ENCODE measurements at places on chromosomes 6 and 20. TPM values are rescaled to one million over a fixed set of nuclear protein-coding genes. Genes with fewer than 3 reads are reported as not detected.

Gene CENPW
- total RNA-seq: 4.5 TPM

DNA sequence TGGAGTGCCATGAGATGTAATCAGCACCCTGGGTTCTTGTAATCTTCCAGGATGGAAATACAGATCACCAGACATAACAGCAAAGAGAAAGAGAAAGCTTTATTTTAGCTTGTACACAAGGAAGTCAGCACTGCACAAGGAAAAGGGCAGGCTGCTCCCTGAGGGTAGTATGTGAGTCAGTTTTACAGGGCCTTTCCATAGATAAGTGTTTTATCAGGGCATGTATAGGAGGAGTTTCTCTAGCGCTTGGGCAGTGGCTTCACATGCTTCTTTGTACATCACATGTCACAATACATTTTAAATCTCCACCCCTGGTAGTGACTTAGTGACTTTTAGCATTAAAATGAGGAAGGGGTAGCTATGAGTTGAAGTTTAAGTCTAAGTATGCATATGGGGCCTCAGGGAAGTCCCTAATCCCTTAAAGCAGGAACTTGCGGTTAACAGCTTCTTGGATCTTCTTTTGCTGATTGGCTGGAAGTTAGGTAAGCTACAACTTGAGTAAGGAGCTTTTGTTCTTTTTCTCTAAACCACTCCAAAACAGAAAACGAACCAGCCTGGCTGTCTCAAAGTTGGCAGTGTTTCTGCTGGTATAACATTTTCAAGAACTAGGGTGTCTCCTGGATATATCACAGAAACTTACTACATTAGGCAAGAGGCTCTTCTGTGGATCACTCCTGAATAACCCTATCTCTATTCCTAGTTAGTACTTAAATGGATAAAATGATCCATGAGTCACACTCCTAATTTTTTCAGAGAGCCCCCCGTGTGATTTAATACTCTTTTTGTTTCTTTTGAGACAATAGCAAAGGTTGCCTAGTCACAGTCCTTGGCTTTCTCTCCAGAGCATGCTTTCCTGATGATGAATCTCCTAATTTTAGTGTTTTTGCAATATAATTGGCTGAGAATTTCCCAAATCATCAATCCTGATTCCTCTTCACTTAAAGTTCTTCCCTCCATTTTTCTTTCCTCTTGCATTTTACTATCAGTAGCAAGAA, 60.2 kb downstream of the MRAP2 start:
- DNase-seq: no peak
- H3K4me3 ChIP-seq: no peak overlapping the region

DNA sequence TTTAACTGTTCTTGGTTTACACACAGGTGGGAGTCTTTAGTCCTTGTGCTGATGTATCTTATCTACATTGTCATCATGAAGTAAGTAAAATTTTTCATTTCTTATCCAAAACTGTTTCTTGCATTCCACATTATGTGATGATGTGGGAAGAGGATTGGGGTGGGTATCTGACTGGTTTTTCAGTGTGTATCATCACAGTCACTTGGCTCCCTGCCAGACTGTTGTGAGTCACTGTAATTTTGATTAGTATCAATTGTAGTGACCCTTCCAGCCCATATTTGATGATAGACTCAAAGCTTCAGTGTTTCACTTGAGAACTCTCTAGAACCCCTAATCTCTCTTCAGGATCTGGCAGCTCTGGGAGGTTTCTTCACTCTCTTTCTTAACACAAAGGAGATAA, 84.5 kb upstream of the RIN2 start:
- no peaks in the 10 kb centered on the region for H3K27me3 ChIP-seq
- no peak for DNase-seq
- no peaks in the 10 kb centered on the region for H3K36me3 ChIP-seq
- H3K4me1 ChIP-seq: no peaks in the 10 kb centered on the region
- H3K27ac ChIP-seq: no peak overlapping the region

DNA sequence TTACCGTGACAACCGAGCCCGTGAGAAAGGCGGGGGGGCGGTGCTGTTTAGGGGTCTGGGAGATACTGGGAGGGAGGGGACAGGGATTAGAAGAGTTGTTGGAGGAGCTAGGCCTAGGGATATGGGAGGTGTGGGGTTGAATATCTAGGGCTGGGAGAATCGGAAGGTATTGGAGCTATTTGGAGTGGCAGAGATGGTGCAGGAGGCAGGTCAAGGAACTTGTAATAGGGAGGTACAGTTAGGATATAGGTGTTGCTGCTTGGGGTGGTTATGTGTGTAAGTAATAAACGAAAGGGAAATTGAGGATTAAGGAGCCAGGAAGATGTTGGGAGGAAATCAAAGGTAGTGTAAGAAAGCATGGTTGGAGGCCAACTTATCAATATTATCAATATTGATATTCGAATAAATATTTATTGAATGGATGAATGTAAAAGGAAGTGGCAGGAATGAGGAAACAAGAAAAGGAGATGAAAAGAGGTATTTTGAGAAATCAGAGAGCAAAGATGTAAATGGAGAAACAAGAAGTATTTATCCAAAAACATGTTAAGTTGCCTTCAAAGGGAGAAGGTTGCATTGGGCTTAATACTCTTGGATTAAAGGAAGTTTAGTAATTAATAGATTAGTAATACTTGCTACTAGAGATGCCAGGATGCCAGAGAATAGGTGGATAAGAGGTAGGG, 602 bp downstream of the PPP1R11 start:
- peaks cover 38% of the 10 kb centered on the region for H3K4me1 ChIP-seq
- peaks cover 38% of the 10 kb centered on the region for H3K36me3 ChIP-seq
- peak overlapping the region; percentile 99 for H3K27ac ChIP-seq

DNA sequence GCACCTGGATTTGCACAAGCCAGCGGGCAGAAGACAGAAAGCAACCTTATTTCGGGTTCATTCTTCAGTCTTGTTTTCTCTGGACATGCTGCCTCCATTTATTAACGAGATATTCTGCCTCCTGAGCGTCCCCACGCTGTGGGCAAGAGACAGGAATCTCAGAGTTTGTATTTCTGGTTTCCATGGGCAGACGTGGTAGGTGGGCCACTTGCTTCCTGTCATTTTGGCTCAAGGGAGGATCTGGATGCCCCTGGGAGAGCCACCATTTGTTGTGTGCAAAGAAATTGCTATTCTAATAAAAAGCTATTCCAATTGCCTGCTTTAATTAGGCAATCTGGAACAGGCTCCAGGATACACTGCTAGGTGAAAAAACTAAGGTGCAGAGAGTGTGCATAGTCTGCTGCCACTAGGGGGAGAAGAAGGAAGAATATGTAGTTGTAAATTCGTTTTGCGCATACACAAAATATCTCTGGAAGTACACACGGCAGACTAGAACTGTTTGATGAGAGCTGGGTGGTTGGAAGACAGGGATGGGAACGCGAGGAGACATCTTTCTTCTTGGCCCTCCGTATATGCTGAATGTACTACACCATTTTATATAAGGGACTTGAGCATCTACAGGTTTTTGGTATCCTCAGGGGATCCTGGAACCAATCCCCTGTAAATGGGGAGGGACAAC, 30.1 kb upstream of the SLC16A10 start:
- no peak overlapping the region for H3K4me3 ChIP-seq
- H3K4me1 ChIP-seq: no peaks in the 10 kb centered on the region
- no peaks in the 10 kb centered on the region for H3K27me3 ChIP-seq
- H3K36me3 ChIP-seq: no peaks in the 10 kb centered on the region
- H3K27ac ChIP-seq: no peak overlapping the region

DNA sequence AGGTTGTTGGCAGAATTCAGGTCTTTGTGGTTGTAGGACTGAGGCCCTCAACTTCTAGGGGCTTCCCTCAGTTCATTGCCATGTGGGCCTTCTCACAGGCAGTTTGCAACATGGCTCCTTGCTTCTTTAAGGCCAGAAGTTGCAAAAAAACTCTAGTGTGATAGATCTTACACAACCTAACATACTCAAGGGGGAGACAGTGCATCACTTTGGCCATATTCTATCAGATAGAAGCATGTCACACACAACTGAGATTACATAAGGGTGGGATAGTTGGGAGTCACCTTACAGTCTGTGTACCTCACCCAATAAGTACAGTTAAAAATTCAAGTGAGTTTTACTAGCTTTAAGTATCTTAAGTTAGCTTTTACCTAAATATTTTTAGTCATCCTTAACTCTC, 1.6 kb downstream of the SIRPD start:
- no peak overlapping the region for H3K27ac ChIP-seq
- no peaks in the 10 kb centered on the region for H3K27me3 ChIP-seq
- no peak overlapping the region for H3K4me3 ChIP-seq
- no peaks in the 10 kb centered on the region for H3K4me1 ChIP-seq

DNA sequence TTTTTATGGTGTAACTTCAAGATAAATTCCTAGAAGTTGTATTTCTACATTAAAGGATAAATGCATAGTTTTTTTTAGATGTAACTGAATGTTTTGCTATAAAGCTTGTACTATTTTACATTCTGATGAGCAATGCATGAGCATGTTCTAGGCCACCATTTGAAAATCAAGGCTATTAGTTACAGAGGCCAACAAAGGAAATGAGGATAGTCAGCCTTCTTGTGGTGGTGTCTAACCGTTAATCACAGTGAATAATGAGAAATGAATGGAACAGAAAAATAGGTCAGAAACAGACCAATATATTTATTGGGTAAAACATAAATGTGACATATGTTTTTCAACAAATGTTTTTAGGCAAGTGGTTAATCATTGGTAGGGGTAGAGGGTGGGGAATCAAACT, 37.6 kb upstream of the L3MBTL3 start:
- no peak for DNase-seq
- no peak overlapping the region for H3K27ac ChIP-seq
- H3K36me3 ChIP-seq: no peaks in the 10 kb centered on the region
- no peak overlapping the region for H3K4me3 ChIP-seq
- H3K4me1 ChIP-seq: no peaks in the 10 kb centered on the region

DNA sequence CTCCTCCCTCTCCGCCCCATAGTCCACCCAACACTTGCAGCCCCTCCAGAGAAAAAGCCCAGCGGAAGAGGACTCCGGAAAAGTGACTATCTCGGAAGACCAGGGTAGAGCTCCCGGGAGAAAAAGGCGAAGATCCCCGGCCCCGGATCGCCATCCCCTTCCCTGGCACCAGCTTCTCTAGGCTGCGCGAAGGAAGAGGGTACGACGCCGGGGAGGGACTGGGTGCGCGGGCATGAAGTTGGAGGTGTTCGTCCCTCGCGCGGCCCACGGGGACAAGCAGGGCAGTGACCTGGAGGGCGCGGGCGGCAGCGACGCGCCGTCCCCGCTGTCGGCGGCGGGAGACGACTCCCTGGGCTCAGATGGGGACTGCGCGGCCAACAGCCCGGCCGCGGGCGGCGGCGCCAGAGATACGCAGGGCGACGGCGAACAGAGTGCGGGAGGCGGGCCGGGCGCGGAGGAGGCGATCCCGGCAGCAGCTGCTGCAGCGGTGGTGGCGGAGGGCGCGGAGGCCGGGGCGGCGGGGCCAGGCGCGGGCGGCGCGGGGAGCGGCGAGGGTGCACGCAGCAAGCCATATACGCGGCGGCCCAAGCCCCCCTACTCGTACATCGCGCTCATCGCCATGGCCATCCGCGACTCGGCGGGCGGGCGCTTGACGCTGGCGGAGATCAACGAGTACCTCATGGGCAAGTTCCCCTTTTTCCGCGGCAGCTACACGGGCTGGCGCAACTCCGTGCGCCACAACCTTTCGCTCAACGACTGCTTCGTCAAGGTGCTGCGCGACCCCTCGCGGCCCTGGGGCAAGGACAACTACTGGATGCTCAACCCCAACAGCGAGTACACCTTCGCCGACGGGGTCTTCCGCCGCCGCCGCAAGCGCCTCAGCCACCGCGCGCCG, 822 bp downstream of the FOXQ1 start:
- no peak overlapping the region for H3K4me3 ChIP-seq
- no peak overlapping the region for H3K27ac ChIP-seq
- DNase-seq: peak; percentile 19
- H3K36me3 ChIP-seq: no peaks in the 10 kb centered on the region
- H3K4me1 ChIP-seq: peaks cover 25% of the 10 kb centered on the region
- peaks cover 27% of the 10 kb centered on the region for H3K27me3 ChIP-seq

DNA sequence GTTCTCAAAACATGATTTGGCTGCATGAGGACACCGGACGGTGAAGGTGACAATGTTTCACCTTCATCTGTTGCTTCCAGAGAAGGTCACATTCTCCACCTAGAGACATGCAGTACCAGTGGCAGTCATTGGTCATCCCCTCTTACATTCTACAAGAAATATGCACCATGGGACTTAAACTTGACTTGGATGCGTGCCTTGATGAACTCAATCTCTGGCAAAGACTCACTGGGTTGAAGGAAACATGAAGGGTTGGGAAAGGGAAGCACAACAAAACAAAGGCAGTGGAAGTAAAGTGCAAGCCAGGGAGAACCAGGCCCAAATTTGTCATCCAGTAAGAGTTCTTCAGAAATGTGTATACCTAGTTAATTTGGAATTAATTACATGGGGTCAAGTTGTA, 39.4 kb upstream of the ARMH2 start:
- H3K36me3 ChIP-seq: peaks cover 86% of the 10 kb centered on the region
- H3K27ac ChIP-seq: no peak overlapping the region
- peaks cover 23% of the 10 kb centered on the region for H3K4me1 ChIP-seq
- H3K27me3 ChIP-seq: no peaks in the 10 kb centered on the region
- H3K4me3 ChIP-seq: no peak overlapping the region

- no peak overlapping the region for H3K27ac ChIP-seq
- H3K4me3 ChIP-seq: no peak overlapping the region
- H3K27me3 ChIP-seq: no peaks in the 10 kb centered on the region
- H3K36me3 ChIP-seq: no peaks in the 10 kb centered on the region
Observed at GRCh38 chr20:53379014-53379832, 214.4 kb downstream of the ZNF217 start.

GRCh38 chr6:116096979-116097816, 3.5 kb upstream of the NT5DC1 start:
- no peaks in the 10 kb centered on the region for H3K27me3 ChIP-seq
- no peak for DNase-seq
- no peak overlapping the region for H3K27ac ChIP-seq
- no peak overlapping the region for H3K4me3 ChIP-seq
- H3K36me3 ChIP-seq: no peaks in the 10 kb centered on the region
- peaks cover 18% of the 10 kb centered on the region for H3K4me1 ChIP-seq
